NCI-H1417 (cell line): ENCODE measurements at places on chromosomes 3 and 15.

DNA sequence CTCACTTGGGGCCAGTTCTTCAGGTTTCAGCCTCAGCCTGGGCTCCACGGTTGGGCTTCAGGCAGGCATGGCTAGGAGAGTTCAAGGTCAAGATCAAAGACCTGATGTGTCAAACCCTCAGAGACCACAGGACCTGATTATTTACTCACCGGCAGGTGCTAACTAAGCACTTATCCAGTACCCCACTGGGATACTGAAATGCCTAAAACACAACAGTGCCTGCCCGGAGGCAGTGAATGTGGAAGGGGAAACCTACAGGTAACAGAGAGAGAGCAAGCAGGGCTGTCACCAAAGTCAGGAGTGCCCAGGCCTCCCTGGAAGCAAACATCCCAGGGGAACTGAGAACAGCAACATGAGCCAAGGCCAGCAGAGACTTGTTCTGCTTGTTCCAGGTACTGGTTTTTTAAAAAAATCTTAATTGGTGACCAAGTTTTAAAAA is 6.7 kb downstream of the IDH2 start:
- no peak for DNase-seq

DNA sequence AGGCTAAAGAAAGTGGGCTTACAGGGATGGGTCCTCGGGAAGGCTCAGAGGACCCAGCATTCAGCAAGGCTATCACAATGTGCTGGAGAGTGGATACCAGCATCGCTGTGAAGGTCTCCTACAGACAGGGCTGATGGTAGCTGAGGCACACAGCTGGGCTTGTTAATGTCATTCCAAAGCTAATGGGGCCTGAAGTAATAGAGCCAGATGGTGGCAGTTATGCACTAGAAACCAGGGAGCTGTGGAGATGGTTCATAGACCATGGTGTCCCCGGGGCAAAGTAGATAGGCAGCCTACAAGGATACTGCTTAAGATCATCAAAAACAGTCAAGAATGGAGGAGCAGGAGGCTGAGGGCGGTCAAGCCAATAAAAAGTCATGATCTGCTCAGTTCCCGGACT is 24.8 kb upstream of the BOC start:
- DNase-seq, result no peak

DNA sequence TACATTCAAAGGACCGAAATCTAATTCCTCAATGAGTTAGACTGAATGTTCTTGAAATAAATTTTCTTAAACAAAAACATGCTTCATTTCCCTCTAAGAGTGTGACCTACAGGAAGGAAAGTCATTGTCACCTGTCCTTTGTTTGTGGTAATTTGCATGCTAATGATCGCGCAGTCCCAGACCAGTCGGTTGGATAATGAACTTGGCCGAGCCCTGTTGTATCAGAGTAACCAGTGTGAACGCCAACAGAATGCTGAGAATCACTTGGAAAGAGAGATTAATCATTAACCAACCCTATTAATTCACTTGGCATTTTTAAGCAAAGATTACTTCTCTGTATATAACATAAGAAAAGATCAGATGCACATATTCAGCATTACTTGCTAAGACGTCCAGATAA is 8.1 kb upstream of the ARNT2 start:
- DNase-seq, result no peak

DNA sequence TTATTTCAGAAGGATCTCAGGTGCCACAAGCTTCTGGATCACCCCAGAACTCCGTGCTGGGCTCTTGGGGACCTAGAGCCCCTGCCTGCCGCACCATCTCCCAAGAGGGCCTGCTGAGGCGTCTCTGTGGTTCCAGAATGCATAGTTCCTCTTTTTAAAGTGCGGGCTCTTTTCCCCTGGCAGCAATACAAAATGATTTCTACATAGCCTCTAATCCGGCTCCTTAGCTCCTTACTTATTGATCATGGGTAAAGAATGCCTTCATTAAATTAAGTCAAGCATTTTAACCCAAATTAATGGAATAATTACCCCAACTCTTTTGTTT is 121.9 kb downstream of the ATP10A start:
- DNase-seq, result no peak

GRCh38 chr15:76209942-76210341 is 101.3 kb downstream of the ETFA start:
- no peak for DNase-seq

- no peak for DNase-seq
Observed at GRCh38 chr3:129040039-129040336, 20.6 kb upstream of the GP9 start.

DNA sequence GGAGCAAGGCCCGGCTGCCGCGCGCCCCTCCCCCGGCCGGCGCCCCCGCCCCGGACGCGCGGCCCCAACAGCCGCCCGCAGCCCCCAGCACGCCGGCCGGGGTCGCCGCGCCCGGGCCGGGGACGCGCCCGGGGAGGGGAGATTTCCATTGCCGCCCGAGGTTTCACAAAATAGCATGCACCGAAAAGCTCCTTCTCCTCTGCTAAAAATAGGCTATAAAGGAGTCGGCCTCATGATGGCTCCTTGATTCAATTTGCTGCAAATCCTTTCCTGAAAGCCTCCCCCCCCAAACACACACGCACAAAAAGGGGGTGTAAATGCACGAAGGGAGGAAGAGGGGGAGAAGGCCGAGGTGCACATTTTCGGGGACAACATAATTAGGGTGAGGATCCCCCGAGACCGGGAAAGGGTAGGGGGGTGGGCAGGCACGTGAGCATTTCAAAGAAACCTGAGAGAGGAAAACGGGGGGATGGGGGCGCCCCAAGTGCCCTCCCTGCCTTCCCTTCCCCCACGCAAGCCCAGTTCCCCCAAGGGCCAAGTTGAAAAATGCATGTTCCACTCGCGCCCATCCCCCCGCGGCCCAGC is 734 bp downstream of the TBL1XR1 start:
- peak; percentile 33 for DNase-seq

GRCh38 chr3:86788371-86788770 is 202.6 kb downstream of the VGLL3 start:
- DNase-seq, result no peak

- no peak for DNase-seq
Observed at GRCh38 chr15:36925653-36926426, 174.5 kb downstream of the MEIS2 start.

GRCh38 chr15:77457191-77457904 is 36.7 kb downstream of the HMG20A start:
- peak; percentile 76 for DNase-seq

- DNase-seq, result peak; percentile 28
Observed at GRCh38 chr15:78242128-78242527, 7.8 kb upstream of the ACSBG1 start.

DNA sequence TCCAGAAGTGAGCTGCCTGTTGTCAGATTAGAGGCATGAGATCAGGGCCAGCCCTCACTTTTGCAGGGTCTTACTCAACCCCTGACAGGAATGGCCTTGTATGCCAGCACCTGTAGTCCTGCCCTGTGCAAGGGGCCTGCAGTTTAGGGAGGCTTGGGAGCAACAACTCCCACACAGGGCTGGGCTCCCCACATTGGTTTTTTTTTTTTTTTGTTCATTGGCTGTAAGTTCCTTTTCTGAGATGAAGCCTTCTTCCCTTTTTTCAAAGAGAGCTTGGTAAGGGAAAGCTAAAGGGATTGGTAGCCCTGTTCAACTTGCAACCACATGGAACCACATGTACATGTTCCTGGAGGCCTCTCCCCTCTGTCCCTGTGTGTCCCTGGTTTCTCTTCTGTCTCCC is 46.4 kb downstream of the TNFAIP8L3 start:
- DNase-seq, result no peak

- no peak for DNase-seq
Observed at GRCh38 chr15:57923306-57923705, 142.2 kb downstream of the ALDH1A2 start.

DNA sequence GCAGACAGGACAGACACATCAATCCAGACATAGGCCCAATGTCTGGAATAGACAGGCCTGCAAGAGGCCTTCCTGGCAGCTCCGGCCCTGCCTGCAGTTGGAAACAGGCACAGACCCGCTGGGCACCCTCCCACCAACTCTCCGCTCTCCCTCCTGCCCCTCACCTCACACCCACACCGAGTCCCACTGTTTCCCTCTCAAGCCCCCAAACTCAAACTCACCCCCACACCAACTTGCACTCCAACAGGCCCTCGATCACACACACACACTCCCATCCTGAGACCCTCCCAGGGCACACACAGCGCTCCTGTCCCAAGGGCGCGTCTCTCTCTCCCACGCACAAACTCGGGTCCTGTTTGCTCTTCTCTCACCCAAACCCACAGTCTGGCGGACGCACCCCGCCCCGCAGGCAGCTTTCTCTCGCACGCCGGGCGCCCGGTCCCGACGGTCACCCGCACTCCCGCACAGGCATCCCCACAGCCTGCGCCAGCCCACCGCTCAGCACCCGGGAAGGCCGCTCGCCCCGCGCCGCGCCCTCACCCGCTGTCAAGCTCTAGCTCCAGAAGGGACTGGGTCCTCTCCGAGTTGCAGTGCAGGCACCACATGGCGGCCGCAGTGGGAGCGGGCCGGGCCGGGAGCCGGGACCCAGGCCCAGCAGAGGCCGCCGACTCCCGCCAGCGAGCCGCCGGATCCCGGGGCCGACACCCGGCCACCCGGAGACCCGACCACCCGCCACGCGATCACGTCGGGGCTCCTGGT is 106.2 kb downstream of the IQSEC1 start:
- DNase-seq, result no peak

DNA sequence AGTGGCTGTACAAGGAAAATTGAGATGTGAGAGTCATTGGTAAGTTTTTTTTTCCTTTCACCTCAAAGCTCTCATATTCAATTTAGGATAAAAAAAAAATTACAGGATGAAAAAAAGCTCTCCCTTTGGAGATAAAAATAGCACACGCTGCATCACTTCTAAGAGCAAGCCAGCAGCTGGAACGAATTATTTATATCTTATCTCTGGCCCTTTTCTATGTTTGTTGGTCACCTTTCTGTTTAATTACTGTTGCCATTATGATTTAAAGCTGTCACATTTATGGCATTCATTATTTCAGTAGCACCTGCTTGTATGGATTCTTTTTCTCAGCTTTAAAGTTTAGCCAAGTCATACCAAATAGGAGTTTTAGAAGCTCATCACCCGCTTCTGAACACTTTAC is 171.6 kb upstream of the PDZRN3 start:
- peak; percentile 87 for DNase-seq

GRCh38 chr3:45180899-45181298 is 34.7 kb upstream of the CDCP1 start:
- DNase-seq, result no peak

DNA sequence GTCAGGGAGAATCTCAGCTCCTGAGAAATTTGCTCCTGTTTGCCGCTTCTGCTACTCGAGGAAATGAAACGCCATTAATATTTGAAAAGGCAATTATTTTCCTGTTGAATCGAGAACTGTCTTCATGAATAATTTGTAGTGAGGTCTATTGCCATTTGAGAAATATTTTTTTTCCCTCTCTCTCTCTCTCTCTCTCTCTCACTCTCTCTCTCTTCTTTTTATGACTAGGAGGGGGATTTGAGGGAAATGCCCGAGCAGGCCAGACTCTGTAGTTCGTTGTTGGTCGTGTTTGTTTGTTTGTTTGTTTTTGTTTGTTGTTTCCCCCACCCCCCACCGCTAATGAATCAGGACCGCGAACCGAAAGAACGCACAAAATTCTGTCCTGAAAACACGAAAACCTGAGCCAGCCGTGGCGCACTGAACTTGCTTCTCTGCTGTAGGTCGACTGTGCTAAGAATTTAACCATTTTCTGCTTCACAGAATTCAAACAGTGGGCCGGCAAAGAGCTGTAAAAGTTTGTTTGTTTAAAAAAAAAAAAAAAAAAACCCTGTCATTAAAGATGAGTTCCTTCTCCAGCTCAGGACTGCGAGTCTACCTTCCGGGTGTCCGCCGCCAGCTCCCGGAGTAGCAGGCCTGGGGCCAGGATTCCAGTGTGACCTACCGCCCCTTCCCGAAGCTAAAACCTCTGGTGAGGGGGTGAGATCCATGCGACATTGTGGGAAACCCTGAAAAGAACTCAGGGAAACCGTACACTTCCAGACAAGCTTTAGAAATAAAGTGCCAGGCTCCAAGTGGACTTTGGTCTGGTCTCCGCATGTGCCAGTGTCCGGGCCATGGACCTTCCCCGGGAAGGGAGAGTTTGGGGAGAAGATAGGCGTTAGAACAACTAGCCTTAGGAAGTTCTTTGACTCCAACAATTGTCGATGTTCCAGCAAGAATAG is 12.1 kb downstream of the ZIC4 start:
- DNase-seq, result no peak

DNA sequence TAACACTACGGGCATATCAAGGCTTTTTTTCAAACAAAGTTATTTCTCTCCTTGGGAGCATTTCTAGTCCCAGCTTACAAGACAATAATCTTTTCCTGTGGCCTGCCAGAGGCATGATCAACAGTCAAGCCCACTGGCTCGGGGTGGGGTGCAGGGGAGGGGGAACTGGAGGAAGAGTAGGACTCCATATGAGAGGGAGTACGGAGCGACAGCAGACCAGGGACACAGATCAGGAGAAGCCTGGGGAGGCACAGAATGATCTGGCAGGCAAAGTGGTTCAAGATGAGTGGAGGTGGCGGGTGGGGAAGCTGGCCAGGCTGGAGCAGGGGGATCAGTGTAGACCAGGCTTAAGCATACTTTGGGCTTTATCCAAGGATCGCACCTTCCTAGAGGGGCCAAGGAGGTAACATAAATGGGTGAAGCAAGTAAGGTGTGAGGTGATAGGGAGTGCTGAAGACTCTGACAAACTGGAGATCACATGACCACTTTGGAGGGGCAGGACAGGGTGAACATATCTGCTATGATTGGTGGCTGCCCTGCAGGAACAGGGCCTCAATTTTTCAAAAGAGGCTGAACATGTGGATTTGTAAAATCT is 37.4 kb downstream of the KLF15 start:
- DNase-seq, result no peak

DNA sequence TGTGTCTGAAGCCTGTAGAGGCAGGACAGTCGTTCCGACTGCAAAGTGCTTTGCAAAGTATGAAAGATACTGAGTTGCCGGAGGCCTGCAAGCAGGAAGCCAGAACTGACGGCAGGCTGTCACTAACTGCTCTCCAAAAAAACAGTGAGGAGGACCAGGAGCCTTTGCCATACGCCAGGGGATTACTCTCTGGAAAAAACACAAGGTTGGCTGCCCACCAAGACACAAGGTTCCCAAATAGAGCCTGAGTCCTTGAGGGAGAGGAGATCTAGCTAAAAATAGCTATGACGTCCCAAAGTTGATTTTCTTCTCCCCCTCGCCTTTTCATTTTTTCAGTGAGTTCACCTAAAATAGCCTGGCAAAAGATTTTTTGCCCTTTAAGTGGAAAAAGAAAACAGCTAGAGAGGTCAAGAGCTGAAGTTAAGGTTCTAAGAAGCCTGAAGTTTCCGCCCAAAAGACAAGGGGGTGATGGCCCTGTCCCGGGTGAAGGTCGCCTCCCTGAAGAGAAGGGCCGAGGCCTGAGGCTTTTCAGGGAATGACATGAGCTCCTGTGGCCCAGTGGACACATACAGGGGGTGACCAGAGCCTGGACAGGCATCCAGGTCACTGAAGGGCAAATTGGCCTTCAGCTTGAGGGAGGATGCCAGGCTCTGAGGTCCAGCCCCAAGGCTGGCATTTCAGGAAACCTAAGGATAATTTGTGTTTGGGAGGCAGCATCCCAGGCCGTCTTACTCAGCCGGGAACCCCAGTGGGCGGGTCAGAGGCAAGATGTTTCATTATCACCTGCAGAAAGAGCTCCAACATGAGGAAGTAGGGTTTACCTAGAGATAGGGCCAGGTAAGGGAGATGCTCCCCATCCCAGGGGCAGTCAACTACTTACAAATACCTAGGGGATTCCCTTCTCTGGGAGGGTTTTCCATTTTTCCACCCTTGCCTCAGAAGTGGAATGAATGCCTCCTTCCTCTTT is 44.9 kb upstream of the DGKG start:
- no peak for DNase-seq

GRCh38 chr3:186930143-186930640 is at the start of gene ST6GAL1:
Gene ST6GAL1, plus strand, starts transcription at chr3:186930526. Its CDS starts 112,178 bp downstream, at chr3:187042704.
- DNase-seq, result peak; percentile 44

- DNase-seq, result no peak
Observed at GRCh38 chr3:192652727-192653126, 74.6 kb downstream of the FGF12 start.
